ENCODE measurements at places on chromosomes 2 and 18. TPM values are rescaled to one million over a fixed set of nuclear protein-coding genes. Genes with fewer than 3 reads are reported as not detected.

The SERPINB8 gene
- total RNA-seq: 2.9 TPM

The DOK1 gene
- 52.1 TPM for total RNA-seq

DNA sequence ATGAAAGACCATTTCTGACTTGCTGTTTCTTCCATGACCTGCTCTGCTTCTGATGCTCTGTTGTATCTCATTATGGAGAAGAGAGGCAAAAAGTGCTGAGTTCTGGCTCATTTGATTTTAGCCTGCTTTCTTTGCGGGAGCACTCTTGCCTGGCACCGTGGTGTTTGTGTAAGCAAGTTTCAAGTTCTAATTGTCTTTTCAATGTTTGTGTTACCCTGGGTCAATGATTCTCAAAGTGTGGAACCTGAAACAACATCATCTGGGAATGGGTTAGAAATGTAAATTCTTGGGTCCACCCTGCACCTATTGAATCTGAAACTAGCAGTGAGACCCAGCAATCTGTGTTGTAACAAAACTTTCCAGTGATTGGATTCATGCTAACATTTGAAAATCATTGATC is 85.5 kb upstream of the STON1 start:
- no peak for DNase-seq

- DNase-seq: no peak
Measured at GRCh38 chr2:166344286-166345113, 31.2 kb downstream of the SCN9A start.
